HS-27A (cell line): ENCODE measurements at places on chromosomes 12 and 14.

GRCh38 chr14:31205681-31206535 is 1.7 kb downstream of the HECTD1 start:
- no peak for DNase-seq

- no peak for DNase-seq
These were observed 24.9 kb downstream of the UBE3B start for GRCh38 chr12:109502332-109502731.

GRCh38 chr14:22383515-22384166 is 205.4 kb downstream of the DAD1 start:
- no peak for DNase-seq

DNA sequence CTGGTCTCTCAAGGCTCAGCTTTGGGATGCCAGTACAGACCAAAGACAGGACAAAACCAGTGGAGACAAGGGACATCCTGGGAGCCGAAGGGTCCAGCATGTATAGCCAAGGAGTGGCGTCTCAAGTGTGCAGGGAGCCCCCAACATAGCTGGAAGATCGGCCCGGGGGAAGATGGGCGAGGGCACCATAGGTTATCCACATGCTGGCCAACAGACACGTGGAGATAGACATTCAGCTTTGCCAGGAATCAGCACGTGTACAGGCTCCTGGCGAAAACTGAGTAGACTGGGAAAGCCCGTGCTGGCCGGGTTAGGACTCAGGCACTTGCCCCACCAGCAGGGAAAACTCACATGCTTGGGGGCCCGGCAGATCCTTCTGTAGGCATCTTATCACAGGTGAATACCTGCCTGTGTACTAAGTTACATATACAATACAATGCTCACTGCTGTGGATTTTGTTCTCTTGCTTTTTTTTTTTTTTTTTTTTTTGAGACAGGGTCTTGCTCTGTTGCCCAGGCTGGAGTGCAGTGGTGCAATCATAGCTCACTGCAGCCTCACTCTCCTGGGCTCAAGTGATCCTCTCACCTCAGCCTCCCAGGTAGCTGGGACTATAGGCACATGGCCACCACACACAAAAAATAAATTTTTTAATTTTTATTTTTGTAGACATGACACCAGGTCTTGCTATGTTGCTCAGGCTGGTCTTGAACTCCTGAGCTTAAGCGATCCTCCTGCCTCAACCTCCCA is 5.6 kb upstream of the ANKRD9 start:
- no peak for DNase-seq

- DNase-seq, result no peak
These were observed 21.2 kb upstream of the FOXJ2 start for GRCh38 chr12:8011331-8011730.

- DNase-seq, result no peak
These were observed 655 bp upstream of the PLEKHG3 start for GRCh38 chr14:64703395-64704142.

GRCh38 chr14:55107766-55108554 is 21.1 kb upstream of the LGALS3 start:
- DNase-seq, result peak; percentile 91

- no peak for DNase-seq
These were observed 308.3 kb downstream of the DAD1 start for GRCh38 chr14:22280497-22281316.

GRCh38 chr12:48329199-48329939 is 21.4 kb downstream of the ZNF641 start:
- DNase-seq, result no peak

DNA sequence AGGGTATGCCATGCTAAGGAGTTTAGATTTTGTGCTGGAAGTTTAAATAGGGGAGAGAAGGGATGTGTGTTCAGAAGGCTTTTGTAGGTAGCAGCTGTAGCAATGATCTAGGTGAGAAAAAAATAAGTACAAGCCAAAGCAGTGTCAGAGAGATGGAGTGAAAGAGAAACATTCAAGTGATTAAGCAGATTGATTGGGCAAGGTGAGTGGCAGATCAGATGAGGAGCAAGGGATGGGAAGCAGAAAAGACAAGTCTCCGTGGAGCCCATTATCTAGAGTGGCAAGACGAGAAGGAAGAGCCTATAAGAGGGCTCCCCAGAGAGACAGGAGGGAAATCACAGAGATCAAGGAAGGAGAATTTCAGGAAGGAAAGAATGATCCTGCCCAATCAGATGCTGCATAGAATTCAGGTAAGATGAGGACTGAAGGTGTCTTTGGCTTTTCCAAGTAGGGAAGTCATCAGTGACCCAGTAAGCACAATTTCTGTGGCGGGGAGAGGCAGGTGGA is 133.5 kb downstream of the ETV6 start:
- no peak for DNase-seq

GRCh38 chr14:30283822-30284446 is 275.0 kb upstream of the G2E3 start:
- DNase-seq, result no peak

DNA sequence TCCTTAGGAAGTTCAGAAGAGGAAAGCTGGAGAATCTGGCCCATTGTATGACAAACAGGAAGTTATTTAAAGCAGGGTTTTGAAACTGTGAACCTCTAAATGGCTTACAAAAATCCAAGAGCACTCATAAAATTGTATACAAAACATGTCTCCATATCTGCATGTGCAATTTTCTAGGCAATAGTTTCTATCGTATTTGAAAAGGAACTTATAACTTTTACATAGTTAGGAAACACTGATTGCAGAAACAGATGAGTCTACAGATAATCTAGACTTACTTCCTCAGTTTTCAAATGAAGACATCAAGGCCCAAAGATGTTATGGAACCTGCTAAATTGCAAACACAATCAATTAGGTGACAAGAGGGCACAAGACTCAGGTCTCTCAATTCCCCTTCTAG is 53.3 kb upstream of the ETV6 start:
- no peak for DNase-seq

- DNase-seq, result no peak
These were observed 147.3 kb upstream of the RFLNA start for GRCh38 chr12:124147575-124147974.

GRCh38 chr12:110280392-110280778 is 662 bp upstream of the ATP2A2 start:
- DNase-seq, result no peak

GRCh38 chr14:56295743-56296142 is 177.5 kb downstream of the PELI2 start:
- no peak for DNase-seq

DNA sequence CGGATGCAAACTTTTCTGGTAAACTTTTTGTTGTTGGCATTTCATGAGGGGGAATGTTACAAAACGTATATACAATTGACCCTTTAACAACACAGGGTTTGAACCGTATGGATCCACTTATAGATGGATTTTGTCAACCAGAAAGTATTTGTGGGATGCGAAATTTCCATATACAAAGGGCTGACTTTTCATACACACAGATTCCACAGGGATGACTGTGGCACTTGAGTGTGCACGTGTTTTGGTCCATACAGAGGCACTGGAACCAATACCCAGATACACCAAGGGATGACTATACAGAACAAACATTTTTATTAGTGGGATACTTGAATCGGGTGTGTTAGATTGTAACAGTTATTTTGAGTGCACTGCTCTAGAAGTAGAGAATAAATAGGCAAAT is 29.8 kb upstream of the CCT2 start:
- DNase-seq, result peak; percentile 83

DNA sequence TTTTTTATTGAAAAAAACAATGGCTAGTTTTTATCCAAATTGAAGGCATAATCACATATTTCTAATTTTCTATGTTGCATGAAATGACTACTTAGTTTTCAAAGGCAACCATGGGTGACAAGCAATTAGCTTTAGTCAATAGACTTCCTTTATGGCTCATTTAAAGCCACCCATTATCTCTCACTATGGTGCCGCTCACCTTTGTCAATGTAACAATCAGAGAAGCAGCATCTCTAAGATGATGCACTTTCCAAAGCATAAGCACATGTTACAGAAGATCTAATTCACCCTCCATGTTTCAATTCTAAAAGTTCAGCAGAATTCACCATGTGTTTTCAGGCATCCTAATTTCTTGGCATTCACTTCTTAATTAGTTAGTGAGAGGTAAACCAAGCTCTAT is 166.6 kb upstream of the RPL10L start:
- DNase-seq, result no peak

DNA sequence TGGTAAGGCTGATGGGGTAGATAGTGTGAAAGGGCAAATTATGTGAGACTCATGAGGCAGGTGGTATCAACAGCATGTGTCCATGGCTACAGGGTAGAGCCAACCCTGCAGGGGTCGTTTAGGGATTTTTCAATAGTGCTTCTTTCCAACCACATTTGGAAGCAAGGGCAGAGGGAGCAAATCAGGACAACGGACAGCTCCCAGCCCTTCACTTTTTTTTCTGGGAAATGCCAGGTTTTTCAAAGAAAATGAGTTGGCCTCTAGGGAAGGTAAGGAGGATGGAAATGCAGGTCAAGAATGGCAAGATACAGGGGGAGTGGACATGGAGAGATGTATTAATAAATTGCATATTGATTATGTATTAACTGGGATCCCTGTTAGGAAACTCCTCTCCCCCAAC is 4.9 kb upstream of the CMA1 start:
- no peak for DNase-seq

DNA sequence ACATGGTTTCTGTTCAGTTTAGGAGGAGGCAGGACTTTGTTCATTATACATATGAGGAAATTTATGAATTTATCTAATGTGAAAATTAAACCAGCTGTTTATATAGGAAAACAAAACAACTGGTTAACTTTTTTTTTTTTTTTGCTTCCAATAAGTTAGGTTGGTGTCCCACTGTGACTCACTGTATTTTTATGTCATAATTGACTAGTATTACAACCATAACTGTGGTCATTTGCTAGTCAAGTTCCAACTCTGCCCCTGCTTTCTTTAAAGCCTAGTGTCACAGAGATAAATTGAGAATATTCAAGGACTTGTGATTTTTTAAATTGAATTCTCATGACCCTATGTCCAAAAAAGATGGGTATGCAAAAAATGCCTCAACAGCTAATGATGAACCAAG is 227.7 kb downstream of the BCAT1 start:
- DNase-seq, result no peak

- no peak for DNase-seq
These were observed 27.4 kb downstream of the MMP17 start for GRCh38 chr12:131855521-131856142.

DNA sequence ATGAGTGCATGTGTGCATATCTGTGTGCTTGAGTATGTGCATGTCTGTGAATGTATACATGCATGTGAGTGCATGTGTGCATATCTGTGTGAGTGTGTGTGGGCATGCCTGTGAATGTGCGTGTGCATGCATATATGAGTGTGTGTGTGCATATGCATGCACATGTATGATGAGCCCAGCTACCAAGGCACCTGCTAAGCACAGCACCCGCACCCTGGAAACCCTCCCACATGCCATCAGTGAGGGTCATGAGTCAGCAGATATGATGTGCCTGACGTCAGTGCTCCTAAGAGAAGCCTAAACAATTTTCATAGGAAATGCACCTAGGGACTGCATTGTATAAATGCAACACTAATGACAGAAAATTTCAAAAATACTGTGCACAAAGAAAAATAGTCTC is 151.1 kb downstream of the KIF26A start:
- no peak for DNase-seq

DNA sequence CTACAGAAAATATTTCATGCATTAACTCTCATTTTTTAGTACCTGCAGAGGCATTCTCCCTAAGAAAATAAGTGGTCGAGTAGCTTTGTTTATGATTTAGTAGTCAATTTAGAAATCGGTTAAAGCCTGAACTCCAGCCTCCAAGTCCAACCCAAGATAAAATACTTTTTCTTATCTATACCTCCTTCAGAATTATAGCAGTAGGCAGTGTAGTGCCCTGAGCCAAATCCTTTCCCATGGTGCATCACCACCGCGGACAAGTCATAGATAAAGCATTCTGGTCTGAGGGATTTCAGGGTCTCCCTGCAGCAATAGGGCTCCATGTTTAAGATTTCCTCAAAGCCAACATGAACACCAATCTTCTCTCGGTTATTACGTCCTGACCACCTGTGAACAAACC is 30.5 kb downstream of the USP44 start:
- DNase-seq, result no peak

DNA sequence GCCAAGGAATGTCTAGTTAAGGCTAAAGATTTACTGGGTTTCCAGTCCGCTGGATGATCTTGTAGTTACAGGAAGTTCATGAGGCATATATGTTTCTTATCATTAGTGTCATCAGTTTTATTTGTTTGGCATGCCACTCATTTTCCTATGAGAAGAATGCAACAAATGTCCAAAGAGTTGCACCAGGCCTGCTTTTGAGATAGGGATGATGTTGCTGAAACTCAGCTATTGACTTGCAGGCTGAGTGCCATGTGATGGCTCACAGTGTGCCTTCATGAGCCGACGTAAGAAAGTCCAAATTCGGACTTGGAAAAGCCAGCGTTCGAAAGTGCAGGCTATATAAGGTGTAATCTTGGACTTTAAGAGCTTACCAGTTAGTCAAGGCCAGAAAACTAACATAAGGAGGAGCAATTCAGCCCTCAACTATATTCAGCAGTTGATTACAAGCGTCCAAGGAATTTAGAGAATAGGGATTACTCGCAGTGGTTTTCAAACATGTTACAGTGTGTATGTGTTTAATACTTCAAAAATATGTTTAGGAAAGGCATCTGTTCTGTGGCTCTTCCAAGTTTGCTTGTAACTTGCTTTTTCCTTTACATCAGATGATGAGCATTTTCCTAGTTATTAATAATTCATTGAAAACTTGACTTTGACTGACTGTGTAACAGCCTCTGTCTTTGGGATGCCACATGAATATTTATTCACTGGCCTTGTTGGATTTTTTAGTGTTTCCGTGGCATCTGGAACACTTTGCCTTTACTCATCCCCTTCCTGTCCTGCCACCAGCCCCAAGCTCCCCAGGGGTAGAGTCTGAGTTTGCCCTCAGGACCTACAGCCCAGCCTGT is 101.3 kb downstream of the LGMN start:
- peak; percentile 77 for DNase-seq

DNA sequence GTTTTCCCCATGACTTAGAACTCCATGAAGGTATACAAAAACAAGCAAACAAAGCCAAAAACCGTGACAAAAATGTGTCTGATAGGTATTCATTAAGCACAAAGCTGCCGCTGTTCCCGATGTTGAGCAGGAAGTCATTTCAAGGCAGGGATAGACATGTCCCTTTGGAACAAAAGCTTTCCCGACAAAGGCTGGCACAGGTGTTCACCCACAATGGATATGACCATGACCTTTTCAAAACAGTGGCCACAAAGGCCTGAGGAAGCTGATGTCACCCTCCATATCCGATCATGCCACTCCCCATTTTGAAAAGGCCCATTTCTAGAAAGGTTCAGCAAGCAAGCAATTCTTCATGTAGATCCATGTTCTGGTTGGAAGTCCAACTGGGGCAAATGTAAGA is 279.1 kb downstream of the BTG1 start:
- no peak for DNase-seq

GRCh38 chr14:100609331-100609870 is 22.2 kb upstream of the BEGAIN start:
- DNase-seq, result no peak

DNA sequence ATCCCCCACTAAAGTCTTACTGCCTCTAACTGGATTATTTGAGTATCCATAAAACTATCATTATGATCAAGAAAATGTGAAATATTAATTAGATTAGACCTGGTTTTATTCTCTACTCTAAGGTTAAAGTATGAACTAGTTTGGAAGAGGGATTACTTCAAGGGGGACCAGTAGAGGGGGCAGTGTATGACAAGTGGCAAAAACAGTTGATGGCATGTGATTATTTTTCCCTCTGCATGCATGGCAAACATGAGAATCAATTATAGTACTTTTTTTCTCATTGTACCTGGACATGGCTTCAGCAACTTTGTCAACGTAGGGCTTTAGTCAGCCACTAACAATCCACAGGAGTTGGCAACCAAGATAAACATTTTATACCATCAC is 145.0 kb upstream of the SLC38A2 start:
- no peak for DNase-seq

- DNase-seq, result no peak
These were observed 10.7 kb upstream of the TBX3 start for GRCh38 chr12:114694436-114695304.
